Renal cortex interstitium (tissue), 15 donors: ENCODE measurements at places on chromosomes 3 and 15. TPM values are rescaled to one million over a fixed set of nuclear protein-coding genes. Genes with fewer than 3 reads are reported as not detected.

- DNase-seq, result no peak
Measured at GRCh38 chr3:64305731-64306130, 80.5 kb upstream of the PRICKLE2 start.

DNA sequence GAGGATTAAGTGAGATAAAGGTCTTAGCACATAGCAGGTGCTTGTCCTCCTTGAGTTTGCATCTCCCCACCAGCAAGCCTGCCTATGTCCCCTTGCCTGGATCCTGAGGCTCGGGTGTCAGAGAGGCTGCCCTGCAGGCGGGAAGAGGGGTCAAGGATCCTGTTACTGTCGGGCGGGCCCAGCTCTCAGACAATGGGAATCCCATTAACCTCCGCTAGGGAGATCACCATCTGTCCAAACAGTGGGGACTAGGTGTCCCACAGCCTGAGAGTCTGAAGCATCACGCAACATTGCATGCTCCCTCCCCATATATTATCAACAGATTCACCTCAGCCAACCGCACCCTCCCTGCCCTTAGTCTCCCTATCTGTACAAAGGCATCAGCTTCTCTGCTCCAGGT is 151.4 kb downstream of the FBLN2 start:
- no peak for DNase-seq

NR2E3 gene
- polyA plus RNA-seq, result 0.31 TPM

SETD2 gene
- 67.2 TPM for polyA plus RNA-seq

GRCh38 chr3:126197854-126198584 is 17.6 kb upstream of the ALDH1L1 start:
- DNase-seq, result no peak

LRRC3B gene
- 1.9 TPM for polyA plus RNA-seq

- no peak for DNase-seq
Measured at GRCh38 chr3:127691974-127692373, 19.2 kb downstream of the ABTB1 start.

OR4M2 gene
- polyA plus RNA-seq, result not detected

DNA sequence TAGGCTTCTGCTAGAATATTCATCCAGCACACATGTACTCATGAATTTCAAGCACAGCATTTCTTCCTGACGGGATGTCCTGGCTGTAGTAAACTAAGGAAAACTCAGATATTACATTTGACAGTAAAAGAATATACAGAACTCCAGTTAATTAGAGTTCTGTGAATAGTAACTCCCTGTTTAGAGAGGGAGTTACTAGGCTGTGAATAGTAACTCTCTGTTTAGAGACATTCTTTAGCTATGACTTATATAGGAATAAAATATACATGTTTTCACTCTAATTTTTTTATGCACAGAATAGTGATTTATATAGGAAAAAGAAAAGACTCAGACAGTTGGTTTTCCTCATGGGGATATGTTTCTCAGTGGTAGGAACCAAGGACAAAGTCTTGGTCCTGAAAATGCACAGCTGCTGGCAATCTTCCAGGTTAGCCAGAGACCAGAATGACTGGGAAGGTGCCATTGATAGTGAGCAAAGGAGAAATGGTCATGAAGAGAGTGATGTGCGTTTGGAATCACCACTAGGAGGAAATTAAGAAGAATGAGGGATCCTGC is 480.7 kb upstream of the THBS1 start:
- DNase-seq, result no peak

KBTBD13 gene
- 0.03 TPM for polyA plus RNA-seq

DNA sequence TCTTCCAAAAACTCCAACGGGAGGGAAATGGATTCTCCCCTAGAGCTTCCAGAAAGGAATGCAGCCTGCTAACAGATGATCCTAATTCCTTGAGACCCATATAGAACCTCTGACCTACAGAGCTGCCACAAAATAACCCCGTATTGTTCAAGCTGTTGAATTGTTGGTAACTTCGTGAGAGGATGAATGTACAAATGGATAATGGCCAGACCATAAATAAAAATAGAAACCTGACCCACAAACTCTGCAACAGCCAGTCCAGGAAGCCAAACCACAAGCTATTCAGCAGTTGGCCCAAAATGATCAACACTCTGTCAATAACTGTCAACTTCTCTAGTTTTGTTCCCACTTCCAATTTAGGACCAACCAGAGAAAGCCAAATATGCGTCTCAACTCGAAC is 414.0 kb upstream of the ZNF717 start:
- no peak for DNase-seq

DNA sequence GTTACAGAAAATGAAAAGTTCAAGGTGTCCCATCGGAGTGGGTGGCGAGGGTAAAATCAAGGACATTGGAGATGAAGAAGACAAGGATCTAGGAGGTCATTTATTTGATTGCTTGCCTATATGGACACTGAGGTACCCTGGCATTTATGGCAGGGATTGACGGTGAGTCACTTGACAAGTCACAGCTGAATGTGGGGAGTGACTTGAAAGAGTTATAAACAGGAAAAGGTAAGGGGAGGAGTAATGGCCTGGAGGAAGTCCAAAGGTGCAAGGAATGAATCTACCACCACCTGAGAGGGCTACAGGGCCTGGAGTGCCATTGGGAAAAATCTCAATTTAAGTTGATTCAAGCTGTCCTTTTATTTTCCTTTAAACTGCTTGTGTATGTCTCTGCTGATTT is 11.8 kb upstream of the SGO1 start:
- no peak for DNase-seq

- peak; percentile 13 for DNase-seq
Measured at GRCh38 chr3:80190051-80190450, 422.3 kb upstream of the ROBO1 start.

STIMATE gene
- polyA plus RNA-seq, result 14.6 TPM

- no peak for DNase-seq
Measured at GRCh38 chr3:25094932-25095685, 333.0 kb upstream of the RARB start.

GRCh38 chr3:55724821-55725220 is 237.7 kb upstream of the WNT5A start:
- DNase-seq, result no peak

DNA sequence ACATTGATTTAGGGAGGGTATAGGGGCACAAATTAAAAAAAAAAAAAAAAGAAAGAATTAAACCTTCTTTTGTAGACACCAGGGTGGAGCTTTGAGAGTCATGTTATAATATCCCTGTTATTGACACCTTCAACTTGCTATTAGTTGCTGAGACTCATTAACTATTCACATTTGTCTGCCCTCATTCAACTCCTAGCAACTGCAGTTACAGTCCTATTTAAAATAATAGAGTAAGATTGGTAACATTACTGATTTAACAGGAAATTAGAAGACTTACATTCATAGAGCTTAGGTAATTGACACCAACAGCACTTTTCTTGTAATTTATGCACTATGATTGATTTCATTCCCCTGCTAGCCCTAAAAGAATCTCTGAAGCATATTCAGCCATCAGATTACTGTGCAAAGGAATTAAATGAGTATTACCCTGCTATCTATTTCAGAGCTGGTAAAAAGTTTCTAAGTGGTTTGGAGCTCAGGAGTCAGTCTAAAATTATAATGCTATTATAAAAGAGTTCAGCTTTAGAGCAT is 148.8 kb upstream of the TBL1XR1 start:
- DNase-seq, result no peak

DNA sequence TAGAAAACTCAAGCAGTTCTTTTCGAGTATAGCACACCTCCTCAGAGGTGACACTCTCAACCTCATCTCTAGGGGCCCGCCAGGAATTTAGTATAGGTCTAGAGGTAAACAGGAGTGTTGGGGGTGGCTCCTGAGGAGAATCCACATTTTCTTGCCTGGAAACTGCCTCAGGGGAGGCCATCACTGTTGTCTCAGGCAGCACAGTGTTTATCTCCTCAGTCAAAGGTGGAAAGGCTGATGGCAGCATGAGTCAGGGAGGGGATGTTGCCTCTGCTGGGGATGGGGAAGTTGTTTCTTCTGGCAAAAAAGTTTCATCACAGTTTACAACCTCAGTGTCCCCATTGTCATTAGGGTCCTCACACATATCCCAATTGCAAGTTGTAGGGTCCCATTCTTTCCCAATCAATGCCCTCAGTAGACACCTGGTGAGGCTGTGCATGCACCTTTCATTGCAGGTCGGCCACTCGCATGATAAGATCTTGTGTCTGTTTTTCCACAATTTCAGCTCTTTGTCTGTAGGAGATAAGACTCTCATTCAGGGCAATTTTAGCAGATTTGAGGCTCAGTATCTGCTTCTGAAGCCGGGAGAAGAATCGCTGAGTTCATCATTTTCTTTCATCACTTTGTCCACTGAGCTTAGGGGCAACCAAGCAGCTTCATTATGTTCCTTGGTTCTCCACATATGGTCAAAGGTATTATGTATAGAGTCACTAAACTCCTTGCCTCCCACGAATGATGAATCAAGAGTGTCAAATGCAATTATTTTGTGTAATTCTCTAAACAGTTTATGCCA is 25.8 kb downstream of the NAALADL2 start:
- no peak for DNase-seq

DNA sequence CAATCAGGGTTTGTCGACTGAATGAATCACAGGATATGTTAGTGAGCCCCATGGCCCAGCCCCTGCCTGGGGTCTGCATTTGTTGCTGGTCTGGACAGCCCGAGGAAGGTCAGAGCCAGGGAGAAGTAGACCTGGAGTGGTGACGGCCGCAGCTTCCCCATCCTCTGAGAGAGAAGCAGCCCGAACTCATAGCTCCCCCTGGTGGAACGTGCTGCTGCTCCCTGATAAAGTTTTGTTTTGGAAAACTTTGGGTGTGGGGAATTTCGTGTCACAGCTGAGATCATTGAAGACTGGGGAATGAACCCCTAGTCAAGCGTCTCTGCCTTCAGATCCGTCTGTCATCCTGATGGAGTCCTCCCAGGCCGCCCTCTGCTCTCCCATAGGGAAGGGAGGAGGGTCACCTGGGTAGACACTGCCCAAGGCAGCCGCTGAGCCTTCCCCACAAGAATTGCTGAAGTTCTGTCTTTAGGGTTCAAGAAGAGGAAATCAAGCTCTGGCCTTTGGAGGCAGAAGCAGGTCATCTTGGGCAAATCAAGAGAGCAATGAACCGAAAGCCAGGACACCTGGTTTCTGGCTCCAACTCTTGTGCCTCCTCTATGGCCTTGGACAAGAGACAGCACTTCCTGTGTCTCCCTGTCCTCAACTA is 60.5 kb downstream of the GLDN start:
- DNase-seq, result no peak

TUSC7 gene
- not detected for polyA plus RNA-seq

GRCh38 chr3:30625541-30626438 is 19.4 kb downstream of the TGFBR2 start:
- no peak for DNase-seq

GOLGA8K gene
- 2.9 TPM for polyA plus RNA-seq

DNA sequence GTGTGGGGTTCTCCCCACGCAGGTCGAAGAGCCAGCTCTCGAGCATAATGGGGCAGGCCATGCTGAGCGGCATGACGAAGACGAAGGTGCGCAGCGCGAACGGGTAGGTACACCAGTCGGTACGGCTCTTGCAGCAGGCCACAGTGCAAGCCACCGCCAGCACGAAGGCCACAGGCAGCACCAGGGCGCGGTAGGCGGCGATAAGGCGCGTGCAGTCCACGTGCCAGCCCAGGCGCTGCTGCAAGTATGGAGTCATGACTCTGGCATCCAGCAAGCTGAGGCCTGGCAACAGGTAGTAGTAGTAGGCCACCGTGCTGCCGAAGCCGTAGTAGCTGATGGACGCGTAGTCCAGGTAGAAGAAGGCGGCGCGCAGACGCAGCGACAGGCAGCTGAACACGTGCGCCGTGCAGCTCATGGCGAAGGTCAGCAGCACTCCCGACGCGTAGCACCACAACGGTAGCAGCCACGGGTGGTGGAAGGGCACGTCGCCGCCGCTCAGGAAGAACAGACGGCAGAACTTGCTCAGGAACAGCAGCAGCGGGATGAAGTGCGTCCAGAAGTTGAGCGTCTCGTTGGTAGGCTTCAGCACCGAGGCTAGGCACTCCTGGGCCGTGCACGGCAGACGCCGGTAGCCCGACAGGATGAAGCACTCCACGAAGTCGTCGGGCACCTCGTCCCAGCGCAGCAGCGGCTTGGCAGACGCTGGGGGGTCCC is 797 bp downstream of the PAQR9 start:
- DNase-seq, result no peak

DNA sequence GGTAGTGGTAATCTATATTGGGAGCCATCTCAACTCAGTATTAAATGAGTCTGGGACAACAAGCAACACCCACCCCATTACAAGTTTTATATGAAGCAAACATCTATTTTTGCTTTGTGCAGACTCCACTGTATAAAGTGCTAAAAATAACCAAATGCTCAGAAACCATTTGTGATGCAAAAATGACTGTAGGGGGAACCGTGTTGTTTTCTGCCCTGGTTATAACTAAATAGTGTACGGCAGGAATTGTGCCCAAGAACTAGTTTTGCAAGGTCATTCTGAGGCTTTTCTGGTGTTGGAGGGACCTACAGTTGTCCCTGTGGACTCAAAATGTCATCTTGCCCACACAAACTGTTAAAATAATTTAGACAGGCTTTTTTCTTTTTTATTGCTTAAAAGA is 88.3 kb downstream of the ITPR1 start:
- DNase-seq, result no peak

DNA sequence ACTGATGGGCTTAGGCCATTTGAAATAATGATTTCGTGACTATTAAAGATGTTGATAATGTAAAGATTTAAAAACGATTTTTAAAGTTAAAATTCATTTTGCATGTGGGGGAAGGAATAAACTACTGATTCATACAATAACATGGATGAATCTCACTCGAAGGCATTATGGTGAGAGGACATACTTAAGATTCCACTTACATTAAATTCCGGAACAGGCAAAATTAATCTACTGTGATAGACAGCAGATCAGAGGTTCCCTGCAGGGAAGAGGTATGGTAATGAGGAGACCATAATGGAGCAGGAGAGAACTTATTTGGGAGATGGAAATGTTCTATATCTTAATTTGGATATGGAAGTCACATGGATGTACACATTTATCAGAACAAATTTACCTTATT is 28.4 kb upstream of the RAB6B start:
- no peak for DNase-seq

- no peak for DNase-seq
Measured at GRCh38 chr3:123476967-123477750, 28.3 kb upstream of the ADCY5 start.

DNA sequence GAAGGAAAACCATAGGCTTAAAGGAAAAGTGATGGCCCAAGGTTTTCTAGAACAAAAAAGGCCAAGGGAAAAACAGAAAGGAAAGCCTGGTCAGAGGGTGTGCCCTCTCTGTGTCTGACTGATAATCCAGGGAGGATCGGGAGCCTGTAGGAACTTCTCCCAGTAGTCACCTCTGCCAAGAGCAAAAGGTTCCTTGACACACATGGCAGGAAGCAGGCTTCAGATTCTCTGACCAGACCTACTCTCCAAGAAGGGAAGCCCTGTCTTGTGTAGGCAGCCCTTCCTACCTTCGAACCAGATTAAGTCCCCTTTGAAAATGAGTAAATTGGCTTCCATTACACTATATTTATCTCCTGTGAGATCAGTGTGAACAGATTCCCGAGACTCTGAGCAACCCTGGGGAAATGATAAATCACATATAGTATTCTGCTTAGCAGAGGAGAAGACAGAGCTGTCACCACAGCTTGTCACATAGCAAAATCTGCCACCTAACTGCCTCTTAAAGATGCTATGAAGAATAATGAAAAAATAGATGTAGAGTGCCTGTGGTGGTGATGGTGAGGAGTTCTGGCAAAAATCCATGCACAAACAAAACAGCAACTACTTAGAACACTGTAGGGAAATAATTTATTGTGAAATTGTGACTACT is 38.8 kb downstream of the PARP14 start:
- no peak for DNase-seq

GRCh38 chr15:100889385-100890050 is 9.9 kb downstream of the ALDH1A3 start:
- no peak for DNase-seq
